Panc1 (cell line): ENCODE measurements at places on chromosomes 13 and 19.
A peak's percentile ranks its signal among the peaks of the same experiment; 100 is the strongest.

GRCh38 chr19:29662604-29663404, 2.5 kb upstream of the PLEKHF1 start:
- DNase-seq: no peak

DNA sequence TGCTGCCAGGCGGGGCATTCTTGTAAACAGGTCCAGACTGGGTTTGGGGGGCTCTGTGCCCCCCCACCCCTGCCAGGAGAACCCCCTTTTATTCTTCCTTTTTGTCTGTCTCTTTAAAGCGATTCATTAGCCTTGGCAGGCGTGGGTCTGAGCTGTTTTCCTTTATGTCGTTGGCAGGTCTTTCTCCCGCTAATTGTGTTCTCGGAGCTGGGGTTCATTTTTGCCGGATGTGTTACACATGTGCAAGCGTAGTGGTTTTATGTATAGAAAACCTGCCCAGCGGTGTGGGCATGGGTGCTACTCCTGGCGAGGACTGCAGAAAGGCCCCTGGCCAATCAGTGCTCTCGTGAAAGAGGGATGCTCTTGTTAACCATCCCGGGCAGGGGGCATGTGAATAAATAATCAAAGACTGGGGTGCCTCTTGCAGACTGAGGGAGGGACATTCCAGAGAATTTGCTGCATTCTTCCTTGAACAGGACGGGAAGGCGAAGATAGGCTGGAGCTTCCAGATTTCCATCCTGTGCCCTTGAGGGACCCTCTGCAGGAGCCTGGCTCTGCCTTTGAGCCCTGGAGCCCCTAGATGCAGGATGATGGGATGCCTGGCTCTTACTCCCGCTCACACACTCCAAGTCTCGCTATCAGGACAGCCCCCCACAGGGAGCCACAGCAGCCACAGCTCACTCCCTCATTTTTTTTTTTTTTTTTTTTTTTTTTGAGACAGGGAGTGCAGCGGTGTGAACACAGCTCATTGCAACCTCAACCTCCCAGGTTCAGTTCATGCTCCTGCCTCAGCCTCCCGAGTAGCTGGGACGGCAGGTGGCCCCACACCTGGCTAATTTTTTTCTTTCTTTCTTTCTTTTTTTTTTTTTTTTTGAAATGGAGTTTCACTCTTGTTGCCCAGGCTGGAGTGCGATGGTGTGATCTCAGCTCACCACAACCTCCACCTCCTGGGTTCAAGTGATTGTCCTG, 14.1 kb downstream of the CARM1 start:
- DNase-seq: no peak

GRCh38 chr19:53007606-53008005, 6.1 kb upstream of the ERVV-1 start:
- DNase-seq: no peak

DNA sequence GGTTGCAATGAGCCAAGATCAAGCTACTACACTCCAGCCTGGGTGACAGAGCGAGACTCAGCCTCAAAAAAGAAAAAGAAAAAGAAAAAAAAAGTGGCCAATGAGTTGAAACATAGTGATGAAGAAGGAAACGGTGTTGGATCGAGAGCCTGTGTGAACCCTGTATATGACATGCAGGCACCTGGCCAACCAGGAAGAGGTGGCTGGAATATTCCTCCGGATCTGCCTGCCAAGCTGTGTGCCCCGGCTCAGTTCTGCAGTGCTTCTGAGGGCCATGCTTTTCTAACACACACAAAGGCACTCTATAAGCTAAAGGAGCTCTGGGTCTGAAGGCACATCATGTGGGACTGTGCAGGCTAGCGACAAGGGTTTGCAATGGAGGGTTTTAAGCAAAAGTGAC, 3.7 kb upstream of the ZNF444 start:
- no peak for DNase-seq

- DNase-seq: no peak
Measured at GRCh38 chr13:81293594-81294164, 952.8 kb upstream of the SPRY2 start.

DNA sequence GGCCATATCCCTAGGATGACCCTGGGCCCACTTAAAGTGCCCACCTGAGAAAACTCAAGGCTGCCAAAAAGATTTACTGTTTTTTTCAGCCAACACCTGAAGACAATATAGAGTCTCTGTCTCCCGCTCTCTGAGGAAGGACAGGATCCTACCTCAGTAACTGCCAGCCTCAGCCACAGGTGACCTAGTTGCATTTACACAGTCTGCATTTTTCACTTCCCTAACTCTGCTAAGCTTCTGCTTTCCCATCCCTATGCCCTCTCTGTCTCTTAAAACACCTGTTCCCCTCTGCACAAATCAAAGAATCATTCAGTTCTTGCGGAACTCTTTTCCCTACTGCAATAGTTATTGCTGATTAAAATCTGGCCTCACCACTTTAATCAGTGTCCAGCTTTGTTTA, 609.5 kb downstream of the UQCRFS1 start:
- DNase-seq: no peak

- DNase-seq: no peak
Measured at GRCh38 chr19:16327501-16327900, 2.9 kb downstream of the KLF2 start.

GRCh38 chr19:50713556-50714236, 5.9 kb downstream of the SHANK1 start:
- DNase-seq: no peak

DNA sequence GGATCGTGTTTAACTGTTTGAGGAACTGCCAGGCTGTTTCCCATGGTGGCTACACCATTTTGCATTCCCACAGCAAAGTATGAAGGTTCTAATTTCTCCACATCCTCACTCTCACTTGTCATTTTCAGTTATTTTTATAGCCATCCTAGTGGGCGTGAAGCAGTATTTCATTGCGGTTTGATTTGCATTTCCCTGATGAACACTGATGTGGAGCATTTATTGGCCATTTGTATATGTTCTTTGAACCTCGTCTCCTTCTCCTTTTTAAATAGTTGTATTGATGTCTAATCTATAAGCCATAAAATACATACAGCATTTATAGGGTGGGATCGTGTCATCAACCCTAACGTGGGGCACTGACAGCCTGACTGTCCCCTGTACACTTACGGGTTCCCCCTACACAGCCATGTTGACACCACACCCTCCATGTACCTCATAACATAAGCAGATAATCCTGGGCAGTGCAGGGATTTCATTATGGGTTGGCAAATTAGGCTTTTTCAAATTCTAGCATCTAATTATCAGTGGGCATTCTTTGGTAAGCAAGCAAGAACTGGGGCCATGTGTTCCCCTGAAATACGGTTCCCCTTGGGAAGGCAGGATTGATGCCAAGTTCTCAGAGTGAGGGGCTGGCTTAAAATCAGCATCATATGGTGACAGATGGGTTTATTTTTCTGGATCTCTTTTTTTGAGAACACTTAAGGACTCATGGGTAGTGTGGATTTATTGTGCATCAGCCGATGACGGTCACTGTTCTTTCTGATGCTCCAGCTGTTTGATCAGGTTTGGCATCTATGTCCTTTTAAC, 11.6 kb upstream of the ZBTB45 start:
- no peak for DNase-seq

- no peak for DNase-seq
Measured at GRCh38 chr13:33645591-33646554, 172.1 kb upstream of the RFC3 start.

DNA sequence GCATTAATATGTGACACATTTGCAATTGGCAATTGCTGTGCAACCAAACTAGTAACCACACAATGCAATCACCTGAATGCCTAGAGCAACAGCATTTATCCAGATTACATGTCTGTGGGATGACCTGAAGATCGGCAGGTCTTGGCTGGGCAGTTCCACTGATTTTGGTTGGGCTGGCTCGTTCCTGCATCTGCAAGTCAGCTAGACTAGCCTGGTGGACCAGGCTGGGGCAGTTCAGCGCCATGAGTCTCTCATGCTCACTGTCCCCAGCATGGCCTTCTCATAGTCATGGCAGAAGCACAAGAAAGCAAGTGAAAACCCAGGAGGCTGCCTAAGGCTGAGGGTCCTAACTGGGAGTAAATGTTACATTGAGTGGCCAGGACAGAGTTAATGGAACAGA, 229.1 kb upstream of the TSHZ3 start:
- DNase-seq: no peak

DNA sequence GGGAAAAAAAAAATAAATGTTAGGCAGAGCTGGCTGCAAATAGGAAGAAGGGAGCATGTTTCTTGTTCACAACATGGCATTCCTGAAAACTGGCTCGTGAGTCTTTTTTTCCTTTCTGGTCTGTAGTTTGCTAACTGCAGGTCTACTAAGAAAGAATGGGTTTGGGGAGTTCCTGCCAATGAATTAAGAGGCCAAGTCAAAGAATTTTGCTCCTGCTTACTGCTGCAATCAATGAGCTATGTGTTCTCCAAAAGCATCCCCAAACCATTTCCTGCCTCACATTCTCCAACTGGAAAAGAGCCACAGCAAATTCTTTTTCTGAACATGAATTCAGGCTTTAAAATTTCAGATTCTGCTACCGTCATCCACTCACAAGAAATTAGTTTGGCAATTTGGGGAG, 88.6 kb downstream of the DCT start:
- no peak for DNase-seq

DNA sequence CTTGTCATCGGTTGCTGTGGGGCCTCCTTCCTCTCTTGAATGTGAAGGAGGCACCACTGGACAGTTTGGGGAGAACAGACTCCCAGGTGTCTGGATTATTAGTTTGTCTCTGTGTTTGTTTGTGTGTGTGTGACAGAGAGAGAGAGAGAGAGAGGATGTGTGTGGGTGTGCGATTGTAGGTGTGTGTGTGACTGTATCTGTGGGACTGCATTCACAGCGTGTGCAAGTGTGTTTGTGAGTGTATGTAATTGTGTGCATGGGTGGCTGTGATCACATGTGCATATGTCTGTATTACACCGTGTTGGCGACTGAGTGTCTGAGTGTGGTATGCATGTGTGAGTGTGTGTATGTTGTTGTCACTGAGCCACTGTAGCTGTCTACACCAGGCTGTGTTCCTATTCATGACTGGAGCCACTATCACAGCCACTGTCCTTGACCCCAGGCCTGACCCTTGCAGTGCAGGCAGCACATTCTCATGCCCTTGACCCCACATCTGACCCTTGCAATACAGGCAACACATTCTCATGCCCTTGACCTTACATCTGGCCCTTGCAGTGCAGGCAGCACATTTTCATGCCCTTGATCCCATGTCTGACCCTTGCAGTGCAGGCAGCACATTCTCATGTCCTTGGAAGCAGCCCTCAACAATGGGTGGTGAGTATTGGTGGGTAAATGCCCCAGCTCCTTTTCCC, 25.1 kb upstream of the CYP4F8 start:
- no peak for DNase-seq

DNA sequence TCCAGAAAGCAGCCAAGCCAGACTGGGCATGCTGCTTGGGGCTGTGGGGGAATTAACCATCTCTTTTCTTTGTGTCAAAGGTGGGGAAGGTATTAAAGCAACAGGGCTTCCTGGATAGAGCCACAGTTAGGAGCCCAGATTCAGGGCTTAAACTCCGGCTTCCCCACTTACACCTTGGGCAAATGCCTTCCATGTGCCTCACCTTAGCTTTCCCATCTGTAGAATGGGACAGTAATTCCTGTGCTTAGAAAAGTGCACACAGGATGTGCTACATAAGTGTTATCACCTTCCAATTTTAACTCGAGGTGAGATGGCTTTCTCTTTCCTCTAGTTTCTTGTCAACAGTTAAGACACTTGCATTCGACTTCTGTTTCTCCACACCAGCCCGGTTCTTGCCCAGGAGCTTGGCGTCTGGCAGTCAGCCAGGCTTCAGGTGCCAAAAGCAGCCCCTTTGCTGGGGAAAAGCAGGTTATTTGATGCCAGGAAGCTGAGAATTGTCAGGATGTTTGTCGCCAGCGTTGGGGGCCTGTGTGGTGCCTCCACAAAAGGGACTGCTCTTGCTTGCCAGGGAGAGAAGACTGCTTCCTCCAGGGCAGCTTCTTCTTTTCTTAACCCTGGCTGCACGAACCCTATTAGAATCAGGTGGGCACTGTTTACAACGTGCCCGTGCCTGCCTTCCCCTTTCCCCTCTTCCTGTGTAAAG, 79.2 kb downstream of the SIPA1L3 start:
- no peak for DNase-seq

GRCh38 chr19:41994994-41995958, 1.2 kb upstream of the ATP1A3 start:
- no peak for DNase-seq

DNA sequence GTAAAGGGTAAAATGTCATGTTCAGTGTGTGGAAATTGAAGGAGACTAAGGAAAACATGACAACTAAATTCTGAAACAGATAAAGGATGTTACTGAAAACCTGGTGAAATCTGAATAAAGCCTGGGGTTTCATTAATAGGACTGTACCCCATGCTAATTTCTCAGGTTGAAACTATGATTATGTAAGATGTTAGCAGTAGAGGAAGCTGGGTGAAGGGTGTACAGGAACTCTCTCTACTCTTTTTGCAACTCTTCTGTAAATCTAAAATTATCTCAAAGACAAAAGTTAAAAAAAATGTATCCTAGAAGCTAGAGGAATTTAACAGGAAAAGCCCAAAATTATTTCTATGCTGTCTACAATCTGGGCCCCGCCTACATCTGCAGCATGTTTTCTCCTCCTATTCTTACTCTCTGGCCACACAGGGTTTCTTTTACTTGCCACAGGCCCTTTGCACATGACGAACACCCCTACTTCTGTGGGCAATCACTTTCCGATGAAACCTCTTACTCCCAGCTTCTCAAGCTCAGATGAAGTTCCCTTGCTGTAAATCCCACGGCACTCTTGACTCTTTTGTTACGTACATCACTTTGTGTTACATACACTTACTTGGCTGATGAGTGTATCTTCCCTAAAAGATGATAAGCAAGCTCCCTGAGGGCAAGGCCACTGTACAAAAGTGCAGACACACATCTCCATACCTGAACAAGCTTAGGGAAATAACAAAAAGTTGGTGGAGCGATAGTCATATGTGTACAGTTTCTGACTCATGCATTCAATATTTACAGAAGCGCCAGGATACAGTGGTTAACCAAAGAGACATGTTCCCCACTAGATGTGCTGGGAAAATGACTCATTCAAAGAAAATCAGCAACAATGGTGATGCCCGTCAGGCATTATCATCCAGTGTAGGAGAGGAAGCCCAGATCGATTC, 32.6 kb downstream of the RUBCNL start:
- peak; percentile 12 for DNase-seq

DNA sequence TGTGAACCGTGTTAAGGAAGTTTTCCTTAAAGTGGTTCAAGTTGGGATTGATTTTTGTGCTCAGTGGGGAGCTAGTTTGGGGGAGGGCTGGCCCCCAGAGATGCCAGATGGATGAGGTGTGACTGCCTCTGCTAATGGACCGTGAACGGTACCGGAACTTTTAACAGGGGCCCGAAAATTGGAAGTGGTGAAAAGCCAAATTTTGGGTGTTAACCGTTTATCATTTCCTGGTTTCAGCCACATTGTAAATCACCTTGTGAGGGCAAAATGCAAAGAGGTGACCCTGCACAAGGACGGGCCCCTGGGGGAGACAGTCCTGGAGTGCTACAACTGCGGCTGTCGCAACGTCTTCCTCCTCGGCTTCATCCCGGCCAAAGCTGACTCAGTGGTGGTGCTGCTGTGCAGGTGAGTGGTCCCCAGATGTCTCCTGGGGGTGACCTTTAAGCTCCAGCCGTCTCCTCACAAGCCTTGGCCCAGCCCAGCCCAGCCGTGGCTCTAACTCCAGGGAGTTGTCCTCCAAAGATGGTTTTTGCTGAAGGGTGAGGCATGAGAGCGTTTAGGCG, 18.2 kb downstream of the UPF1 start:
- DNase-seq: no peak

GRCh38 chr13:84399320-84400085, 517.2 kb upstream of the SLITRK1 start:
- no peak for DNase-seq
